LNCaP clone FGC (cell line): ENCODE measurements at places on chromosomes 2 and 18.

- no peak for DNase-seq
Measured at GRCh38 chr2:210842896-210843295, 286.5 kb downstream of the CPS1 start.

DNA sequence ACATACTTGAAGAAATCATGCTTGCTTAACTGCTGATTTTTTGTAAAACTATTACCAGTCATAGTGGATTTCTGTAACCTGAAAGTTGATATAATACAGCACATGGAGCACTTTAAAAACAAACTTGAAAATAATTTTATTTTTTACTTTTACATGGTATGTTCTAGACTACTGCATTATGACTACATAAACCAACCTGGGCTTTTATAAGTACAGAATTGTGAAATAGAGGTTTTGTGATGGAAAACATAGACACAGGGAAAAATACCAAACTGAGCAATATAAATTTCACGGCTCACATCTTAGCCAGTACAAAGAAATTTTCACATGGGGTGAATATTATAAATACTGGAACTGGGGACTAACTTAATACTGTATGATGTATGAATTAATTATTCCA lies 59.3 kb upstream of the CTIF start:
- no peak for DNase-seq

DNA sequence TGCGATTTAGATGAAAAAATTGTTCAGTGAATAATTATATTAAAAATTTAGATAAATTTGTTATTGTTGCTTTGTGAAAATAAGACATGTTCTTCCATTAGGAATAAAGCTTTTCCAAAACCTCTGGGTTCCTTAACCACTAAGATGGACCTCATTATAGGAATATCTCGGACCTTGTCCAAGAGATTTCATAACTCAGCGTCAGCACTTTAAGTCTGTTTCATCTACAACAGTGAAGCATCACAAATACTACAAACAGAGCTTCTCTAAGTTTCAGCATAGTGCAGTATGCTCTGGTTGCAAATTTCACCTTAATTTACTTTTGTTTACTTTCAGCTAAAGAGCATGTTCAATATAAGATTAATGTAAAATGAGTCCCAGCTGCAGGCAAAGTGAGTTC lies 150.3 kb downstream of the UBE2E3 start:
- no peak for DNase-seq

- DNase-seq: no peak
Measured at GRCh38 chr18:73750052-73750451, 397.6 kb downstream of the FBXO15 start.

DNA sequence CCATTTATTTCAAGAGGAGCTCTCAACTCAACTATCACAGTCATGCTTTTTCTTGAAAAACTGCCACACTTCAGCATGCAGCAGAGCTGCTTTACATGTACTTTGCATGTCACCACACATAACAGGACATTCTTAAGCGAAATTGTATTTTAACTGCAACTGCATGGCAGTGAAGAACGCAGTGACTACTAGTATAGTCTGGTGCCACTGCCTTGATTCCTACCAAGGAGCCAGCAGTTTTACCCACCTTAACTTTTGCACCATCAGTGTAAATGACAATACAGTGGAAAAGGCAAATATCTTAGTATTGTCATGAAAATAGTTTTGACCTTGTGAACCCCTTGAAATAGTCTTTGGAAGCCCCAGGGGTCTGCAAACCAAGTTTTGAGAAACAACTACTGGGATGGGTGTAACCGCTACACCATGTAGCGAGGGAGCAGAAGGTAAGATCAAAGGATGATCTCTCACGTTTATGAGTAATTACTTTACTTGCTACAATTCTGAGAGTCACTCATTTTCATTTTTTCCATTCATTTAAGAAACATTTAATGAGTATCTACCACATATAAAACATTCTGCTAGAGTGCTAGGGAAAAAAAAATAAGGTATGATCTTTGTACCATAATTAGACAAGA lies 32.3 kb upstream of the MPP4 start:
- no peak for DNase-seq

DNA sequence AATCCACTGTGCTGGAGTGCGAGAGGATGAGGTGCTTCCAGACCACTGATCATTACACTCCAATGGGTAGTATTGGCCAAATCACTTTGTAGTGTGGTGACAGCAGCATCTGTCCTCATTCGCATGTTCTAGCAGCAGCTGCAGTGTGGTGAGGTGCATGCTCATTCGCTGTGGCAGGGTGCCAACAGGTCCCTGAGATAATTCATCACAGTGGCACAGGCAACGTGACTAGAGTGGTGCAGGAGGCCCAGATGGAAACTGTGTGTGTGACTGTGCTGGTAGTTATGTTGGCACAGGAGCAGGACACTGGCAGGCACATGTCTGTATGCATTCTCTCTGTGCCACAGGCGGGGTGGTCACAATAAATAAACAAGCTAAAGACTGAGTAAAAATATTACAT lies 329.5 kb upstream of the SYT4 start:
- no peak for DNase-seq

DNA sequence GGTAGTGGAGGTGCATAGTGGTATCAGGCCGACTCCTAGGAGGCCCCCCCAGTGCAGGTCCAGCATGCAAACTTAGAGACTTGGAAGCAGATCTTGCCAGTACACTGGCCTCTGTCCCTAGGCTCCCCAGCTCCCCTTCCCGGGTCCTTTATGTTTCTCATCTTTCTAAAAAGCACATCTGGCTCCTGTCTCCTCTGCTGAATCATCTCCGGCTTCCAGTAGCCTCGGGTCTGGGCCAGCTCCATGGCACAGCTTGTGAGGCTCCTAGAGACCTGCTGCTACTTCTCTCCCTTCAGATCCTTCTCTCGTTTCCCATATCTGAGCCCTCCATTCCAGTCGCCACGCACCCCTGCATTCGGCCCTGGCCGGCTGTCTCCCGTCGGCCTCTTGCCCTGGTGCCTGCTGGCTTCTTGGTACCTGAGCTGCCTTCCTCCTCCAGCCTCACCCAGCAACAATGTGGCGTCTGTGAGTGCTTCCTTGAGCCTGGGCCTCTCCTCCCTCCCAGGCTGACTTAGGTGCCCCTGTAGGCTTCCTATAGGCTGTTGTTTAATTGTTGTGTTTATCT lies 6.6 kb downstream of the TRAF3IP1 start:
- DNase-seq: no peak

DNA sequence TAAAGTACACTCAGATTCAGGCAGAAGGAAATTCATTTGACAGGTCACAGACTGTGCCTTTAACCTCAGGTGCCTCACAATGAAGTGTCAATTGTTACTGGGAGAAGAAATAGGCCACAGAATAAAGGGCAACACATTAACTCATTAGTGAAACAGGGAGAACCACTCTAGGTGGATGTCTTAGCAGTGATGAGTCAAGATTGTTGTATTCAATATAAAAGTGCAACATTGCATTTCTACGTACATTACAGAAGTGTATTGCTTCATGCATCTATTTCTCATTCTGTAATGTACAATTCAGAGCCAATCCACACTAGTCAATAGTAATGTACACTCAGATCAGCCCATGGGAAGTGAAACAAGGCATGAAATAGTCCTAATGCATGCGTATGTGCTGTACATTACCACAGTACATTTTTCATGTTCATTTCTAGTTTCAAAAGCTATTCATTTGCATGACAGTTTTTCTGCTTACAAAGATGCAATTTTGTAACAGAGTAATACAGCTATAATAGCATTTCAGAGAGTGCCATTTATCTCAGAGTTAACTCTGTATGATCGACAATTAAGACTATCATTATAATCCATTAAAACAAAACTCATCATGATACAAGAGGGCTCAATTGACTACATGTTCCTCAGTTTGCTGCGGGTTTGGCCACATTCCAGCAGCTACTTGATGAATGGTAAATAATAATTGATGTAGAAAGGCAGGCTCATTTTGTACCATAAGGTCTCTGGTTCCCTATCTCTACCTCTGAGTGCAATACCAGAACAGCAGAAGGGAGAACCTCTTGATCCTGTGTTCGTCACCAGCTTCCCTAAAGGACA lies 12.2 kb upstream of the ARL5A start:
- DNase-seq: no peak

- DNase-seq: no peak
Measured at GRCh38 chr2:234917211-234917975, 34.4 kb upstream of the SH3BP4 start.

DNA sequence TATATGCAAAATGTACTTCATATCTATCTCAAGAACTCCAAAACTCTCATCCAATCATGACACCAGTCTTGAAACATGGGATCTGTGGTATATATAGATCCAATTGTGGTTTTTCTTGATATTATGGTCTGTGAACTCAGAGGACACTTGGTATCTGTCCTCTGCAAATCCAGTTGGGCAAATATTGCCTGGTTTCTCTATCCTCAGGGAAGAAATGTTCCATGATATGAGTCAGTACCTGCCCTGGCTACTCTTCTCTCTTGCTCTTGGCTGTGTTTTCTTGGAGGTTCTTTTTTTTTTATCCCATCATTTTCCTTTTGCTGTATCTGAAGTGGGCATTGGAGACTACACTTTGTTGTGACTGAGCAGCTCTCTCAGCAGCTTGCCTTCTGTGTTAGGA lies 10.9 kb downstream of the NBEAL1 start:
- no peak for DNase-seq

DNA sequence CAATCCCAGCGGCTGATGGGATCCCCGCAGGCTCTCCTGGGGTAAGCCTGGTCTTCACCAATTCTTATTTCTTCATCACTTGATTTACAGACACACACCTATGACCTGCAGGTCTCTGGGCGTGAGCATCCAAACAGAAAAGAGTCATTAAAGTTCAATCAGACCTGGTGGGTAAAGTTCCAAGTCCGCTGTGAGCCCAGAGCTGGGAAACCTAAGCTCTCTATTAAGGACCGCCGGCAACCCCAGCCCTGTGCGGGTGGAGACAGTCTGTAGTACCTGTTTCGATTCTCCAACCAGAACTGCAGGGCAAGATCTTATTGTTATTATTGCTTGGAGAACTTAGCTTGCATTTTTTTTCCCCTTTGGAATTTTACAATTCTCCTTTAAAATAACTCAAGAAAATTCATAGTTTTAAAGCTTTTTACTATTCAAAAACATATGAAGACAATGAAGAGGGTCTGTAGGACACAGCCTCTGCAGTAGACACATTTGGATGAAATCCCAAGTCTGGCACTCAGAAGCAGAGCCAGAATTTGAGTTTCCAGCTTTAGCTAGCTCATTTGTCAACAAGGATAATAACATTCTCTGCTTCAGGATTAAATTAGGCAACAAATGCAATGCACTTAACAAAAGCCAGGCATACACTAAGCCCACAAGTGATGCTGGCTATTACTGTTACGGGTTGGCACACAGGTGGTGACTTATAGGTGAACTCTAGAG lies 376.4 kb downstream of the INSIG2 start:
- no peak for DNase-seq

DNA sequence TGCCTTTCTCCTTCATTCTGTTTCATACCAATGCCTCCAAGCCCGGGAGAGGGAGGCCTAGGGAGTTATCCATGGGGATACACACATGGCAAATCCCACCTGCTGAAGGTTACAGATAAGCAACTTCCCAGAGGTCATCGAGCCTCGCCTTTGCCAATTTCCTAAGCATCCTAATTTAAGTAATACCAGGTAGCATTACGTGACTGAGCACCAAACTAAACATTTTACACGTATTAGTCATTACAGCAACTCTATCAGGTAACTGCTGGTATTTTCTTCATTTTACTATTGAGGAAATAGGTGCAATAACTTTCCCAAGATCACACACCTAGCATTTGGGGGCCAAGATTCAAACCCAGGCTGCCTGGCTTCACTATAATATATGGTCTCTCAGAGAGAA lies 30.1 kb upstream of the BZW1 start:
- no peak for DNase-seq

DNA sequence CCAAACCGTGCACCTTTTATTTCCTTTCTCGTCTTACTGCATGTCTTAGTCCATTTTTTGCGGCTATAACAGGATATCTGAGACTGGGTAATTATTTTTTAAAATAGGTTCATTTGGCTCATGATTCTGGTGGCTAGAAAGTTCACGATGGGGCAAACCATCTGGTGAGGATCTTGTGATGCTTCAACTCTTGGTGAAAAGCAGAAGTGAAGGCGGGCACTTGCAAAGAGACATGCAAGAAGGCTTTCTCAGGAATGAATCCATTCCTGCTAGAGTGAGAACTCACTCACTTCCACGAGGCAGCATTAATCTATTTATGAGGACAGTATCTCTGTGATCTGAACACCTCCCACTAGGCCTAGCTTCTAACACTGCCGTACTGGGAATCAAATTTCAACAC lies 327.1 kb upstream of the RBMS1 start:
- DNase-seq: no peak

DNA sequence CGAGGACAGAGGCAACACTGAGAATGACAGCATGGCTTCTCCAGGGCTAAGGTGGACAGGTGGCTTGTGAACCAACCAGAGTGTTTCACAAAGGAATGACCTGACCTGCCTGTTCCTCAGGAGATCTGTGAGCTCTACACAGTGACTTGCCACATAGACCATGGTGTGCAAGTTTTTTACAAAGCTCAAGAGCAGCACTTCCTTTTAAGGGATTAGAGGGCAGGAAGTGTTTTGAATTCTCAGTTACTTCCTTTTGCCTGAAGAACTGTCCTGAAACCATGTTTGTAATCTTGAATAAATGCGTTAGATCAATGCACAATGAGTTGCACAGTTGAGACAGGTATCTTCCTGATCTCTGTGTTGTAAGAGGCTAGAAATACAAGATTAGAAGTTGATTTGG lies 421.9 kb downstream of the THSD7B start:
- DNase-seq: no peak

DNA sequence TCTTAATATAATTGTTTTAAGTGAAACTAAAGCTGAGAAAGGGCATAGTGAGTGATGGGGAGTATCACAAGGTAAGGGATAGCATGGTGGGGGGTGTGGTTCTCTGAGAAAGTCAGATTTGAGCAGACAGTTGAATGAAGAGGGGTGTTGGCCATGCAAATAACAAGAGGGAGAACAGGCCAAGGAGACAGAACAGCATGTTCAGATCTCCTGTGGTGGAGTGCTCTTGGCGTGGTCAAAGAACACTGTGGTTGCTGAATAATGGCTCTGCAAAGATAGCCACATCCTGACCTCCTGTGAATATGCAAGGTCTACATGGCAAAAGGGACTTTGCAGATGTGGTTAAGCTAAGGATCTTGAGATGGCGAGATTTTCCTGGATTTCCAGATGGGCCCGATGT lies 389.2 kb downstream of the TMEM182 start:
- no peak for DNase-seq

DNA sequence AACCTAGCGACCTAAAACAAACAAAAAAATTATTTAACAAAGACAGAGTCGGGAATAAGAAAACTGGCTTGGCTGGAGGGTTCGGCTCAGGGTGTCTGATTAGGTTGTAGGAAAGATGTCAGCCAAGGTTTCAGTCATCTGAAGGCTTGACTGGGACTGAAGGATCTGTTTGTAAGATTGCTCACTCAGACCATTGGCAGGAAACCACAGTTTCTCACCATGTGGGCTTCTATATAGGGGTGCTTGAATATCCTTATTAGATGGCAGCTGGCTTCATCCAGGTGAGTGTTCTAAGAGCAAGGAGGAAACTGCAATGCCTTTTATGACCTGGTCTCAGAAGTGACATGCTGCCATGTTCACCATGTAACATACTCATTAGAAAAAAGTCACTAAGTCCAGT lies 999 bp upstream of the IL36B start:
- DNase-seq: no peak
